Right atrium auricular region (tissue), 2 donors: ENCODE measurements at places on chromosomes 7 and 10. TPM values are rescaled to one million over a fixed set of nuclear protein-coding genes. Genes with fewer than 3 reads are reported as not detected.

UNCX gene
- total RNA-seq: not detected

IL6 gene
- total RNA-seq: 3.6 TPM

DNA sequence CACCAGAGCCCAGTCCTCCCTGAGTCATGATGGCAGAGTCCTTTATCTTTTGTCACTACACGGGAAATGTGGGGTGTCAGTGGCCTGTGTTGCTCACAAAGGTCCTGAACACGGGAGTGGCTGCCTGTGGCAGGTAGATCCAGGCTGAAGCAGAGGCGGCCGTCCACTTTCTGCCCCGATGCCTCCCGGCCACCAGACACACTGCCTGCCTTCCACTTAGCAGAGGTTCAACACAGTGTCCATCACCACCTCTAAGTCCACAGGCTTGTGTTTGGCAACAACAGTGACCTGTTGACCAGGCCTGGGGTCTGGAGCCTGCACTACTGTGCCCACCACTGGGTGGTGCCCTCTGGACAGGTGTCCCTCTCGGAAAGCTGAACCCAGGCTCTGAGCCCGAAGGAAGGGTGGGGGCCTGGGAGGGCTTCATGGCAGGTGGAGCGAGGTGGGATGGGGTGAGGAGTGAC is 49.9 kb upstream of the CAMK2B start:
- H3K27me3 ChIP-seq: no peaks in the 10 kb centered on the region
- no peak overlapping the region for H3K4me3 ChIP-seq
- no peak overlapping the region for H3K27ac ChIP-seq
- no peaks in the 10 kb centered on the region for H3K4me1 ChIP-seq
- no peaks in the 10 kb centered on the region for H3K36me3 ChIP-seq
- DNase-seq: no peak

DNA sequence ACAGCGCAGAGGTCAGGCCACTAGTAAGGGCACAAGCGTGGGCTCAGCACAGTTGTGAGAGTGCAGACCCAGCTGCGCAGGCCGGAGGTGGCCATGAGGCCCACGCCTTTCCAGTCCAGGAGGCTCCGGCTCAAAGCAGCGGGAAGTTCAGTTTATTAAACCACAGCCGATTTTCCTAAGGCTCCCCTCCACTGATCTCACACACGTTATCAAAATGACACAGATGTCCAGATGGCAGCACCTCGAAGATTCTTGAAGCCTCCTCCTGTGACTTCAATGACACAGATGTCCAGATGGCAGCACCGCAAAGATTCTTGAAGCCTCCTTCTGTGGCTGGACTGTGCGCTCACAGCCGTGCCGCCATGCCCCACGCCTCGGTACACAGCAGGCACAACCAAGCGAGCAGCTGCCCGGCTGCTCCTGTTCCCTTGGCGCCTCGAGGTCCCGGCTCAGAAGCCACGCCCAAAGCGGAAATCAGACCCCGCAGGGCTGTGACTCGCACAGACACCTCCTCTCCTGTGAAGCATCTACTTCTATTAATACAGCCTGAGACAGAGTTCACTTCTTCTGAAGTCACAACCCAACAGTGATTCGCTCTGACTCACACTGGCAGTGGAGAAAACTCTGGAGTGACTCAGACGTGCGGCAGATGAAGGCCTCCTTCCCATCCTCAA is 122.7 kb downstream of the MAD1L1 start:
- peaks cover 20% of the 10 kb centered on the region for H3K4me1 ChIP-seq
- H3K27ac ChIP-seq: no peak overlapping the region
- no peaks in the 10 kb centered on the region for H3K36me3 ChIP-seq
- no peaks in the 10 kb centered on the region for H3K27me3 ChIP-seq
- no peak for DNase-seq
- no peak overlapping the region for H3K4me3 ChIP-seq

DNA sequence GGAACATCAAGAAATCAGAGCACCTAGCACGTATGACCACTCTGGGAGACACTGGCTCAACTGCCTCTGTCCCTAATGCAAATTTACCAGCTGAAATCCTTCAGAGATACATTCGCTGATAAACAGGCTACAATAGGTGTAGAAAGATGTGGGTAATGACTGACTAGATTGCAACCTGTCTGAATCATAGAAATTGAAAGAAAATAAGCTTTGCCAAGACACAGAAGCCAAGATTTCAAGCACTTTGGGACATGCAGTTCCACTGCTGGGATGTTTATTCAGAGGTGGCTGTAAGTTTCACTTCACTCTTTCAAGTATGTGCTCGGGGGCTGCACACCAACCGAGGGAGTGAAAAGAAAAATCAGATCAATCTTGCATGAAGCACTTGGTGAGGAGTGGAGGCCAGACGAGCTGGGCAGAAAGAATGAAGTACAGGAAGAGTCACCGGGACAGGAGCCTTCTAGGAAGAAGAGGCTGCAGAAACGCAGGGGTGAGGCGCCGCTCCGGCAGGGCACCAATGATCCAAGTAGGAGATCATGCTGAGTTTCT is 276.7 kb downstream of the PARD3 start:
- no peaks in the 10 kb centered on the region for H3K27me3 ChIP-seq
- H3K36me3 ChIP-seq: no peaks in the 10 kb centered on the region
- H3K4me3 ChIP-seq: no peak overlapping the region
